ENCODE measurements at places on chromosomes 12 and 14.
A peak's percentile ranks its signal among the peaks of the same experiment; 100 is the strongest.

DNA sequence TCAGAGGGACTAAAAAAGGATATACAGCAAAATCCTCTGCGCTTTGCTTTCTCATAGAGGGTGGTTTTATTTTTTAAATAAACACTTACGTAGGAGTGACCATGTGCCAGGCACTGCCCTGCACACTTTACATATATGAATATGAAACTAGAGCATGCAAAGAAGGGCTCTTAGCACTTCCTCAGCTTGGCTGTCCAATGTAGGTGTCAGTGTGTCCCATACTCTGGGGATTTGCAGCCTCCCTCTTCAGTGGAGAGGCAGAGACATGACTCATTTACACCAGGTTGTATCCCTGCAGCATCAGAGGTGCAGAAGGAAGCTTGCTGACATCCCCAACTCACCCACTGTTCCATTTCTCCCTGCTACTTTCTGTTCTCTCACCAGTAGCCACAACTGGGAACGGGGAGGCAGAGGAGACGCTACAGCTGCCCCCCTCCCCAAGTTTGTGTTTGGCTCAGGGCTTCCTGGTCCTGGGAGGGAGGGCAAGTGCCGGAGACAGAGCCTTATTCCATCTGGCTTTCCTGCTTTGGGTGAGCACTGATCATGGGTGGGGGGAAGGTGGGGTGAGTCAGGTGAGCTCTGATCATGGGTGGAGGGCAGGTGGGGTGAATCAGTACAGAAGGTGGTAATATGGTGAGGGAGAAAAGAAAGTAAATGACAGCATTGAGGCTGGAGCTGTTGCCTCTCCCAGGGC lies 4.9 kb upstream of the KRT5 start:
- no peak for DNase-seq

- DNase-seq: no peak
Observed at GRCh38 chr14:100146531-100147091, 12.8 kb downstream of the DEGS2 start.

- DNase-seq: peak; percentile 87
Observed at GRCh38 chr14:94120667-94121340, 8.6 kb downstream of the IFI27L2 start.

DNA sequence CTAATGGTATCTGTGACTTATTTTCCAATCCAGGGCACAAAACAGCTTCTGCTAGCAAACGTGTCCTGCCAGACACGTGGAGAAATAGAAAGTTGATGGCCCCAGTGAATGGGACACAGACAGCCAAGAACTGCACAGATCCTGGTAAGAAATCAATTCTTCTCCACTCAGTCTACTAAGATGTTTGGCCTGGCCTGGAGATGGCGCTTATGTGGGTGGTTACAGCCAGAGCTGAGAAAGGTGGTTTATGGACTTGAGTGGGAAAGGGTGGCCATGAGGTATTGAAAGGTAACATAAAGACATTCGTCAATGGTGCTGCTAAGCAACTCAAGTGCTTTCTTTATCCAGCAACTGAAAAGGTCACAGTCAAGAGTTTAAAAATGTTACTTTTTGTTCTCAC lies 2.9 kb downstream of the SLC24A4 start:
- no peak for DNase-seq

DNA sequence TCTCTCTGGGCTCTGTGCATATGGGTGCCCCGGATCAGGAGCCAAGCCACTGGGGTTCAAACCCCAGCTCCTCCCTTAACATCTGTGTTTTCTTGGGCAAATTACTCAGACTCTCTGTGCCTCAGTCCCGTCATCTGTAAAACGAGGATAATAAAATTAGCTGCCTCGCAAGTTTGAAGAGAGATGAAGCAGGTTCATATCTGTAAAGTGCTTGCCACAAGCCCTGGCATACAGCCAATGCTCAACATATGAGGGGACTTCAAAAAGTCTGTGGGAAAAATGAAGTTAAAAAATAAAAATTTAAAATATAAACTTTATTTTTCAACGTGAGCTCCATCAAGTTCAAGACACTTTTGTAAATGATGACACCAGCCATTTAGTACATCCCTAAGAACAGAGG lies 276.7 kb downstream of the FOXN3 start:
- no peak for DNase-seq

DNA sequence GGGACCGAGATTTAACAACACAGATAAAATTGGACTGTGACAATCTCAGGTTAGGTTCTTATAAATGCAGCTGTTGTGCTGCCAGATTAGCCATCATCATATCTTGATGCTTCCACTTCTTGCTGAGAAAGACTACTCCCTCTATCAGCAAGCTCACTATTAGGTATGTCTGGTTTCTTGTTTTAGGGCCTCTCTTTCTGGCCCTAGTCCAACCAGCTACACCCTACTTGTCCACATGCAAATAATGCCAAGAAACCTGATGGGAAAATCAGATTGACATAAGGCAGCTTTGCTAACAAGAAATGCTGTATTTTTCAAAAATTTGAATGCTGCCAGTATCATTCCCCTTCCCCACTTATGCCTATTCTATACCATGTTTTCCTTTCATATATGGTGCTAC lies 296.0 kb downstream of the RMST start:
- no peak for DNase-seq

DNA sequence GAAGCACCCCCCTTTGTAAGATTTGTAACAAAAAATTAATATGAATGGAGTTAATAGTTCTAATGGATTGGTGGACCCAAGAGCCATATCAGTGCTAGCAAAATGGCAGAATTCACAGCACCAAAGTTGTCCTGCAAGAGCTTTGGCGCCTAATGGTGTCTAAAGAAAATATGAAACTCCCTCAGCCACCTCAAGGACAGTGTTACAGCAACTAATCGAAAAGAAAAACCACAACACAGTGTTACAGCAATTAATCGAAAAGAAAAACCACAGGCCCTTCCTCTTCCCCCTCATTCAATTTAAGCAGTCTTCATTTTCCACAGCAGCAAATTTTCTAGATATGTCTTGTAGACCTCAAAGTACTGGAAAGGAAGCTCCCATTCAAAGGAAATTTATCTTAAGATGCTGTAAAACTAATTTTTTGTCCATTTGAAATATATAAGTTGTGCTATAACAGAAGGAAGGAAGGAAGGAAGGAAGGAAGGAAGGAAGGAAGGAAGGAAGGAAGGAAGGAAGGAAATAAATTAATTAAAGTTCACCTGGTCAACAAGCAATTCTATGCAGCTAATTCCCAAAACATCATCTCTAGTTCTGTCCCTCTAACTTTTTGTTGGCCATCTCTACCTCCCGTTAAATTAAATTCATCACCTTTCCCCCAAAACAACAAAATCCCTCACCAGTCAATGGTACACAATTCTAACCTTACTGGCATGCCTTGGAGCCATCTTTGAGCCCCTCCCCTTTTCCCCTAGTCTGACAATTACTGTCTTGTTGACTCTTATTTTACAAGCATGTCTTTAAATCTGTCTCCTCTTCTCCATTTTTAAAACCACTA lies 17.4 kb downstream of the LRP6 start:
- DNase-seq: no peak

DNA sequence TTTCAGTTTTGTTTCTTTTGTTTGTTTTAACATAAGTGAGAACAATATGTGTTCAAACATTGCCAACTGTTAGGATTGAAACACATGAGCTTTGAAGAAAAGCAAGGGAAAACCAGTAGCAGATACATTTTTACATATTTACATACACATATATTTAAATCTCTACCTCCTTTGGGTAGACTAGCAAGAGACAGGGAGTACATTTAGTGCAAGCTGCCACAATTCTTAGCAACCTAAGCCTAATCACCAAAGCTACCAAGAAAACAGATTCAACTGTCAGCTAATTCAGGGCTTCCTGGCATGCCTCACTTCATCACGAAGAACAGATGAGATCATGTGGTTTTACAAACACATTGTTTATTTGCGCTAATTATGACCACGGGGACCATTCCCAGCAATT lies 143.1 kb downstream of the PRIMA1 start:
- no peak for DNase-seq

DNA sequence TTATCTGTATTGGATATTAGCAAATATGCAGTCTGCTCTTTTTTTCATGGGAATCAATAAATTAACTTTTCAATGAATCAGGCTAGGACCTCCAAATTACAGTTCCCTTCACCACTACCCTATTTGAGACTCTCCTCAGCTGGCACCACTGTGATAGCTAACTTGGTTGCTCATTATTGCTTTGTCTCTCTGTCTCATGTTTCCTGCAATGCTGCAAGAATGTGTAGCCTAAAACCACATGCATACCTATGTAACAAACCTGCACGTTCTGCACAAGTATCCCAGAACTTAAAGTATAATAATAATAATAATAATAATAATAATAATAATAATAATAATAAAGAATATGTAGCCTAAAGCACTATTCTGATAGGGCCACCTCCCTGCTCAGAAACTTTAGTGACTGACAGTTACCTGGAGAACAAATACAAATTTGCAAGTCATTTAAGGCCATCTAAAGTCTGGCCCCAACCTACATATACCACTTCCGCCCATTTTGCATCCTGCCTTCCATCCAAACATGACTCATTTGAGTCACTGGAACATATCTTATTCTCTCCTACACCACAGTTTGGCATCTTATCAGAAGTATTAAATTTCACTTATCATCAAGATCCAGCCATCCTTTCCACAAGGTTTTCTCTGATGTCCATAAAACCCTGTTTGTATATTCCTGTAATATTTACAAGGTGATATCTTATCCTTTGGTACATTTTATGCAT lies 215.1 kb downstream of the LRRK2 start:
- no peak for DNase-seq

DNA sequence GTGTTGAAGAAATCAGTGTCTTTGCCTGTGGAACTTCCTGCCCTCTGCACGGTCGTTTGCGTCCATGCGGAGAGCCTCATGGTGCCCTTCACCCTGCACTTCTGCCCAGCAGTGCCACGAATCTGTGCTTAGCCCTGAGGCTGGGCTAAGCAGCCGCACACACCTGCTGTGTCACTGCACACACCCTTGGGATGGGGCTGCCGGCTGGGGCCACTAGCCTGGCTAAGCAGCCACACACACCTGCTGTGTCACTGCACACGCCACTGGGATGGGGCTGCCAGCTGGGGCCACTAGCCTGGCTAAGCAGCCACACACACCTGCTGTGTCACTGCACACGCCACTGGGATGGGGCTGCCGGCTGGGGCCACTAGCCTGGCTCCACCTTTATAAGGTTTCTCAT lies 188.5 kb downstream of the KIF26A start:
- no peak for DNase-seq

DNA sequence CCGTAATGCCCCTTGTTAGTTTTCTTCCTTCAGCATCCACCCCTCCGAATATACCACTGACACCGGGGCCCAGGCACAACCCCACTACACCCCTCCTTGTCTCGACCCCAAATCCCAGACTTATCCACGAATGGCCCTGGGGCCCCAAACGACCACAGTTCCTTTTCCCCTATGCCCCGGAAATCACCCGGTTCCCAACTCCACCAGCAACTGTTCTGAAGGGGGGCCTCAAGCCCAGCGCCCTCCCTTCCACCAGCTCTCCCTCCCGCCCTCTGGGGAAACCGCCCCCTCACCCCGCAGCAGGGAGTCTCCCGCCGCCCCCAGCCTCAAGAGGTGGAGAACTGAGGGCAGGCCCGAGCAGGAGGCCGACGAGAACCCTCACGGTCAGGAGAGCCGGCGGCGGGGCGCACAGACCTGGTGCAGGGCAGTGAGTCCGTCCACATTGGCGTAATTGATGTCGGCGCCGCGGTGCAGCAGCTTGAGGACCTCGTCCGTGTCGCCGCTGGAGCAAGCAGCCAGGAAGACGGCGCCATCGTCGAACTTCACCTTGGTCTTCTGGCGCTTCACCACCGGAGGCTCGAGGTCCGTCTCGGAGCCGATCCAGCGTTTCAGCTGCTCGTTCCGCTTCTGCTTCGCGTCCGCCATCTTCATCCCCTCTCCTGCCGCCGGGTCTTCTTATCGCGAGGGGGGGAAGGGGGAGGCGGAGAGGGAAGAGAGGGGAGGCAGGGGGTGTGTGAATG lies 446 bp downstream of the PPP1R12A start:
- DNase-seq: peak; percentile 44

- no peak for DNase-seq
Observed at GRCh38 chr14:91332171-91332985, 85.2 kb downstream of the CCDC88C start.

DNA sequence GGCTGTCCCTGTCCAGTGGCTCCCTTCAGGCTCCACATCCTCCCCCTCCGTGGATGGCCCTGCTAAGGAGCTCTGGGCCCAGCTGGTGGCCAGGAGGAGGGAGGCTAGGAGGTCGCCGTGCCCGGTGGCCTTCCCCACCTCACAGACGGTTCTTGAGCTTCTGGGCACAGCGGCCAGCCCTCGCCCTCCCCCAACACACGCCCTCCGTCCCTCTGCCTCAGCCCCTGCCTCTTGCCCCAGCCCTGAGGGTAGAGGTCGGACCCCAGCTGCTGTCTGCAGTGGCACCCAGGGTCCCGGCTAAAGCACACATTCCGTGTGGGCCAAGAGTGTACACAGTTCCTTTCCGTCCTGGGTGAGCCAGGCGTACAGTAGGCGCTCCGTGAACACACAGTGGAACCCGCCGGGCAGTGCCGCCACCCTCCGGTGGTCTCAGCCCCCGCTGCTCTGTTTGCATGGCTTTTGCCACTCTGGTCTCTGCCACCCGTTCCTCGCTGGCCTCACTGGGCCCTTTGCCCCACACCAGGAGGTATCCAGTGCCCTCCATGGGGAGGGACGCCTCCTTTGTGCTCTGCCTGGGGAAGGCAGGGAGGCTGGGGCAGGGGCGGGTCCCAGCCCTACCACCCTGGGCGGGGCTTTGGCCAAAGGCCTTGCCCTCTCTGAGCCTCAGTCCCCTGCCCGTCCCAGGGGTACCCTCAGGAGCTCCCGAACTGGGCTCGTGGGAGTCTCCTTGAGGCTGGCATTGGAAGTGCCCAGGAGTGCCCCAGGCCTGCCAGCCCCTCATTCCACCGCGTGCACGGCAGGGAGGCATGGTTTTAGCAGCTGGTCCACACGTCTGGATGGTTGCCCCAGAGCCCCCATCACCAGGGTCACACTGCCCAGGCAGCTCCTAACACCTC lies 13.0 kb downstream of the TRMT61A start:
- DNase-seq: no peak

DNA sequence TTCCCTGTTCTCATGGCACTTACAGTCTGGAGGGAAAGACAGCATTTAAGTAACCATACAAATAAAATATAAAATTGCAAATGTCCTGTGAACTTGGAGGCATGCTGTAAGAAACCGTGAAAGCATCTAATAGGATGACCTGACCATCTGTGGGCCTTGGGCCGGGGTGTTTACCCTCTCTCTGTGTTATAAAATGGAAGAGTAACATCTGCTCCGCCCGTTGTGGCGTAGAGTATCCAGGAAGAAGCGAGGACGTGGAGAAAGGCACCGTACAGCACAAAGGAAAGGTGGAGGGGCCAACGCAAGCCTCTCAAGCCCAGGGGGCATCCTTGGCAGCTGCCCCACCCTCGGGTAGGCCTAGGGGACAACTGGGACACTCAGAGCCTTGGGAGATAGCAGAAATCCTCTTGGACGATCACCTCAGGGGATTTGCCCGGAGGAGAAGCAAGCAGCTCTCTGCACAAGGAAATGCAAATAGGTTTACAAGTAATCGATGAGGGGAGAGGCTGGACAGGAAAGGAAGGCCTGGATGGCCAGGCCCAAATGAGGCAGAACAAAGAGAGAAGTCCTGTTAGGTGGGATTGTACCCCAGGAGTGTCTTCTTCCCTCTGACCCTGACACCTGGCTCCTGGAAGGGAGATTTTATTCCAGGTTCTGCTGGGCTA lies 26.2 kb downstream of the VSX2 start:
- no peak for DNase-seq

Data from cardiac fibroblast (primary cell).